ENCODE measurements at places on chromosomes 1 and 21.

DNA sequence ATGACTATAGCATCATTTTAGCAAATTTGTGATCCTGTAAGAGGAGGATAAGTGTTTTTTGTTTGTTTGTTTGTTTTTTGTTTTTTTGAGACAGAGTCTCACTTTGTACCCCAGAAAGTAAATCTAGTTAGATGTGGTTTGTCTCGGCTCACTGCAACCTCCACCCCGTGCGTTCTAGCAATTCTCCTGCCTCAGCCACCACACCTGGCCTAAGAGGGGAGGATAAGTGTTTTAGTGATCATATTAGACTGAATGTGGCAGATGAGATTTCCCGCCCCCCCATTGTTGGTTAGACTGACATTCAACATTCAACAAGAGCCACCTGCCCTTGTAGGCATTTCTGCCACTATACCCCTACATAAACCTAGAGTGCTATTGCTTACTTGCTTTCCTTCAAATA, 98.5 kb downstream of the OSBPL9 start:
- DNase-seq, result no peak

DNA sequence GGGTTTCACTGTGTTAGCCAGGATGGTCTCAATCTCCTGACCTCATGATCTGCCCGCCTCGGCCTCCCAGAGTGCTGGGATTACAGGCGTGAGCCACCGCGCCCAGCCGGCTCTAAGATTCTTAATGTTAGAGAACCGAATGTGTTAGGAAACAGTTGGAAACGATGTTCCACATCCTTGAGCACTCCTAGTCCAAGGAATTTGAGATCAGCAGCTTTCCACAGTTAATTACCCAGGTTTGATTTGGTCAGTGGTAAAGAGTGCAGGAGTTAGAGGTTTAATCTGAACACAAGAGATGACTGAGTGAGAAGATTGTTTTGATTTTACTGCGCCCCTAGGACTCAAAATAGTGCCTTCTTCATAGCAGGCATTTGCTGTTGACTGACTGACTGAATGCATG, 75.9 kb upstream of the BMP8A start:
- DNase-seq, result no peak

GRCh38 chr1:58594546-58594945, 17.5 kb upstream of the TACSTD2 start:
- no peak for DNase-seq

- no peak for DNase-seq
Measured at GRCh38 chr1:6858596-6858995, 73.3 kb downstream of the CAMTA1 start.

GRCh38 chr21:23789864-23790263, 1817.4 kb downstream of the MRPL39 start:
- DNase-seq, result no peak

DNA sequence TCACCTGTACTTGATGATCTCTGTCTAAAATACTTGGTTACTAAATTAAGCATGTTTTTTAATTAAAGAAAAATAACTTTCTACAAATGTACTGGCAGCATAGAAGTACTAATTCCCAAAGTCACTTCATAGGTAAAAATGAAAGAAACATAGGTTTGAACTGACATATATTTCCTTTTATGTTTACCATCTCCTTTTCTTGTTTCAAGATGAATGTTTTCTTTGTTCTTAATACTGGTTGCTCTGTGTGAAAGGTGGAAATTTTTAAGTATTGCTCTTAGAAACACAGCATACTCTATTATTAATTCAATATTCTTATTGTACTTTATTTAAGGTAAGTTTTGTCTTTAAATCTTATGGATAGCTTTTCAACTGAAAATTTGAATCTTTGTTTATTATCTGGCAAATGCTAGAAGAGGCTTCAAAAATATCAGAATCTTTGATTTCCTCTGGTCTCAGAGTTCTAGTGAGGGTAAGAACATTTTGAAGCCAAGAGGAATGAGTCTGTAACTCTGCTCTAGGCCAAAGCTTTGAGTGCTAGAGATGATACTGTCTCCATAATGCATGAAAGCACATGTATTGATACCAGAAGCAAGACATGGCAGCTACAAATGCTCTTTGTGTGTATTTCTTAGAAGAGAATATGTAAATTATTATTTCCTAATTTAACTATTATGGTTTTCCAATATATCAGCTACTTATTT, 18.2 kb downstream of the RRP15 start:
- no peak for DNase-seq

DNA sequence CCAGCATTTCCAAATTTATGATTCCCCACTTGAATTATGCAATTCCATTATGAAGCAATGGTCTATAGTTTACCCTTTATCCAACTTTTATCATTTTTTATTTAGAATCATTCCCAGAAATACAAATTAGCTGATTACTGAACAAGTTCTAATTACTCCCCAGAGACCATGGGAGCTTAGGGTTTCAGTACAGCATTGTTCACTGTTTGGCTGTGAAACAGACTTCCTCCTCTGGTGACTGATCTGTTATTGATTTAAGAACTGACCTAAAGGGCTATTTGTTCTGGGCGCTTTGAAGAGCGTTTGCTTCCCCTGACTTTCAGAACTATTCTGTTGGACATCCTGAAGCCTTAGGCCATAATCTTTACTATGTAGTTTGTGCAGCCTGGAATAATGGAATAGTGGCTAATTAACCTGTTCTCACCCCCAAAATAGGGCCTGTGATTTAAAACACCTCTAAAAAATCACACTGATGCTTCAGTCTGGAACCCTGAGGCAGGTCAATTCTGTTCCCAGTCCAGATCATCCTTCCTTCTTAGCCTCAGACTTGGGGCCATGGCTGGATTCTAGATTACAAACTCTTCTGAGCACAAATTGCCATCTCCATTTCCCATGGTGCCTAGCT, 58.7 kb downstream of the ALG14 start:
- DNase-seq, result no peak

GRCh38 chr21:41808094-41808493, 41.2 kb upstream of the RIPK4 start:
- DNase-seq, result no peak

DNA sequence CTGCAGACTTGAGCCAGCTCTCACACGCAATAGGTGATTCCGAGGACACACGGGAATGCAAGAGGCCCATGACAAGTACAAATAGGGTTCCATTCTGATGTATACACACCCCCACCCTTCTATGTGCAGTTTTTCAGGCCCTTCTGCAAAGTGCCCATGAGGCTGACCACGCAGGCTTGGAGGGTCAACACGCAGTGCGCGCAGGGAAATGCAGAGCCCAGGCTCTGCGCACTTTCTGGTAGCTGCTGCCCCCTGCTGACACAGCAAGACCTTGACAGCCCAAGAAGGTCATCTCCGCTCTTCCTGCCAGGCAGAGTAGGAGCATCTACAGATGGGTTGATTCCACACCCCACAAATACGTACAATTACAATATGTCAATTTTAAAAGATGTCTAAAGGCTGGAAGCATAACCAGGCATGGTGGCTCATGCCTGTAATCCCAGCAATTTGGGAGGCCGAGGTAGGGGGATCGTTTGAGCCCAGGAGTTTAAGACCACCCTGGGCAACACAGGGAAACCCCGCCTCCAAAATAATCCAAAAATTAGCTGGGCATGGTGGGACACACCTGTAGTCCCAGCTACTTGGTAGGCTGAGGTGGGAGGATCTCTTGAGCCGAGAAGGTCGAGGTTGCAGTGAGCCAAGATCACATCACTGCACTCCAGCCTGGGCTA, 18.5 kb downstream of the SH3BP5L start:
- DNase-seq, result no peak

- no peak for DNase-seq
Measured at GRCh38 chr1:220875260-220875659, 4.0 kb upstream of the HLX start.

GRCh38 chr1:75861831-75862230, 65.1 kb downstream of the MSH4 start:
- no peak for DNase-seq

DNA sequence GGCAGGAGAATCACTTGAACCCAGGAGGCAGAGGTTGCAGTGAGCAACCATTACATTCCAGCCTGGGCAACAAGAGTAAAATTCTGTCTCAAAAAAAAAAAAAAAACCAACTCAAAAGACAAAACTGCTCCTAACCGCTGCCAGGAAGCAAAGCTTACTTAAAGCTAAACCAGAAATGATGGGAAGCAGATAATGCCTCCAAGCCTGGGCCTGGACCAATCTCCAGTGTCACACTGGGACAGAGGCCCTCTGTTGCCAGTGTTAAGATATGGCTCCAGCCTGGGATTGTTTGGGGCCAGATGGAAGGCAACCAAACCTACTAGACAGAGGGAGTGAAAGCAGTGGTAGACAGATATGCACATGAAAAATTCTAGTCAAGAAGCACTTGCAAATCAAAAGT, 36.9 kb downstream of the NSL1 start:
- no peak for DNase-seq

DNA sequence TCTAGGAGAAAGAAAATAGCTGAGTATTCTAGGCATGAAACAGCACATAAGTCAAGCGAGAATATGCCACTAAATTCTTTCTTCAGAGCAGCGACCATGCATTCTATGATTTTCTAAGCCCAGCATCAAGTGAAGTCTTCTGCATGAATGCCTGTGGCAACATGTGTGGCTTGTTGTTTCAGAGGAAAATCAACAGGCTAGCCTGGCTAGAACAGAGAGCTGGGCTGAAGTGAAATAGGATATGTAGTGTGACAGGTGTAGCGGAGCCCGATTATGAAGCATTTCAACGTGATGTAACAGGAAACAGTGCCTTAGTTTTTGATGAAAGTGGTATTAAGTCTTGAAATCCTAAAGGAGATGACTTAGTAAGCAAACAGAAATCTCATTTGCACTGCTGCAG, 7.0 kb downstream of the CSDE1 start:
- no peak for DNase-seq

GRCh38 chr1:156502894-156503697, 2.5 kb upstream of the MEF2D start:
- peak; percentile 70 for DNase-seq

- no peak for DNase-seq
Measured at GRCh38 chr1:230231774-230232145, 164.7 kb downstream of the GALNT2 start.

DNA sequence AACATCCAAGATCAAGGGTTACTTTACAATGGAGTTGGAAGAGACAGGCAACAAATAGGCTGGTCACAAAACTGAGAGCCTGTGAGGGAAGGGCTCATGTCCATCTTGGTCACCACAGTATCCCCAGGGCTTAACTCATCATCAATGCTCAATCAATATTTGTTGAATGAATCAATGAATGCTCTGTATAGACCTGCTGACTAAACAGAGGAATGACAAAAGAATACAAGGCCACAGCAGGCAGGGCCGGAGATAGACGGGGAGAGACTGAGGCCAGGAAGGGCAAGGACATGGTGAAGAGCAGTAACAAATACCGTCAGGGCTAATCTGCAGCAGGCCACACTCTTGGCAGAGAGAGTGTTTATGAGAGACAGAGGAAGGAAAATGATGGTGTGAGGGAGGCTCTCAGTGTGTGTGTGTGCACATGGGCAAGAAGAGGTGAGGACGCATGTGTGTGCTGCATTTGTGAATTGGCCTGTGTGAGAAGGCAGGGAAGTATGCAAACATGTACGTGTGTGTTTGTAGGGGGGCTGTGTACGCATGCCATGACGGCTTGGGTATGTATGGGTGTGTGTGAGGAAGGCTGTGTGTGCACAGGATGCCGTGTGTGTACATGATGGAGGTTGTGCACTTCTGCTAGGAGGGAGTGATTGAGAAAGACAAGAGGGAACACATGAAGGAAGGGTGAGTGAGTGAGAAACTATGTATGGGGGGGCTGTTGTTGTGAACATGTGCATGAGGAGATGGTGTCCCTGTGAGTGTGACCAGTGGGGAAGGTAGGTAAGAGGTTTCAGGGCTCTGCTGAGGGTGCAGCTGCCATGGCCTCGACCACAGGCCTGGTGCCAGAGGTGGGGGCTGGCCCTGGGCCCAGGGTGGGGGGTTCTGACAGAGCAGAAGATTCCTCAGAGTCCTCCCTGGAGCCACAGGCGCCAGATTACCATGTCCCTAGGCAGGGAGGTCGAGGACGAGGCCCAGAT, 15.4 kb downstream of the AHDC1 start:
- no peak for DNase-seq

DNA sequence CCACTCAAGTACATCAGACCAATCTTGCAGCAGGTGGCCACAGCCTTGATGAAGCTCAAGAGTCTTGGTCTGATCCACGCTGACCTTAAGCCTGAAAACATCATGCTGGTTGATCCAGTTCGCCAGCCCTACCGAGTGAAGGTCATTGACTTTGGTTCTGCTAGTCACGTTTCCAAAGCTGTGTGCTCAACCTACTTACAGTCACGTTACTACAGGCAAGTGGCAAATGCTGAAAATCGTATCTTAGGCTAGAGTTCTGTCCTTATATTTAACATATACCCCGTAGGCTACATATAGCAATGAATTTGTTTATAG, 12.1 kb downstream of the HIPK1 start:
- no peak for DNase-seq

- no peak for DNase-seq
Measured at GRCh38 chr1:241888232-241888631, 40.2 kb downstream of the EXO1 start.

- DNase-seq, result no peak
Measured at GRCh38 chr1:116208136-116208535, 96.9 kb downstream of the MAB21L3 start.

DNA sequence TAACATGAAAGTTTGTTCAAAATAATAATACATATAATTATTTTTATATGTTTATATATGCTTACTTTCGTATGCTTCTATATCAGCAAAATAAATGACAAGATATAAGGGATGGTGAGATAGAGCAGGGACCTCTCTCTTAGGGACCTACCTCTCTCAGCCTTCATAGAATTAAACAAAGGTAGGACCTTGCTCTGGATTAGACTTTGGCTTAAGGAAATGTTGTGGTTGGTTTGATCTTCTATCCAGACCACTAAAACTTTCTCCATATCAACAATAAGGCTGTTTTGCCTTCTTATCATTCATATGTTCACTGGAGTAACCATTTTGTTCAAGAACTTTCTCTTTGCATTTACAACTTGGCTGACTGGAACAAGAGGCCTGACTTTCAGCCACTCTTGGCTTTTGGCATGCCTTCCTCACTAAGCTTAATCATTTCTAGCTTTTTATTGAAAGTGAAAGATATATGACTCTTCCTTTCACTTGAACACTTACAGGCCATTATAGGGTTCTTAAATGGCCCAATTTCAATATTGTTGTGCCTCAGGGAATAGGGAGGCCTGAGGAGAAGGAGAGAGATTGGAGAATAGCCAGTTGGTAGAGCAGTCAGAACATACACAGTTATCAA, 14.4 kb downstream of the FRRS1 start:
- no peak for DNase-seq
